Left hindlimb (tissue), 1 donor: ENCODE measurements at places on chromosomes 4 and X.

DNA sequence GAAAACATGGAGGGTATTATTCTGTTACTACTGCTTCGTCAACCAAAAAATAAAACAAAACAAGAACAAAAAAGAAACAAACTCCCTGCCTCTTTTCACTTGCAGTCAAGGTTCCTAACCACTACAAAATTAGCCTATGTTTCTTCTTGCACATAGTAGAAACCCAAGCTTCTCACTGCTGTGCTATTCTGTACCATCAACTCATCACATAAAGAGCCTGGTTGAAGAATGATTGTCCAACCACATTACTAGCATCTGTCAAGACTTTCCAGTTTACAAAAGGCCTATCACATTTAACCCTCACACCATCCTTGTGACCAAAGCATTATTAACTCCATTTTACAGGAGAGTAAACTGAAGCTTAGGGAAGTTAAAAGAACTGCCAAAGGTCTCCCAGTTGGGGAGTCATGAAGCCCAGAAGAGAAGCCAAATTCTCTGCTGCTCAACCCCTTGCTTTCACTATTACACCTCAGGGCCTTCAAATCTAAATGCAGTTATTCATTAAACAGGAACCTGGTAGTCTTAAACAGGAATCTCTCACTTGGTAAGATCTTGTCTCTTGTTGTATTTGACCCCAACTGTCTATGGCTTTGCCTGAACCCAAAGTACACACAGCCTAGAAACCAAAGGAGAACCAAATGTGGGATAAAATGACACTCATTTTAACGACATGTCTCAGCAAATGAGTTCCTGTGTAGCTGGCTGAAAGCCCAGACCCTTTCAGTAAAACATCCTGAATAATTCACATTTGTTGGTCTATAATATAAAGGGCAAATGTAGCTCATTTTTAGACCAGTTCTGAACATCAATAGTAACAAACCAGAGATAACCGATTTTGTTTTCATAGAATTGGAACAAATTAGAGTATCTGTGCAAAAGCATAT lies 8.6 kb downstream of the F9 start:
- no peak for DNase-seq

DNA sequence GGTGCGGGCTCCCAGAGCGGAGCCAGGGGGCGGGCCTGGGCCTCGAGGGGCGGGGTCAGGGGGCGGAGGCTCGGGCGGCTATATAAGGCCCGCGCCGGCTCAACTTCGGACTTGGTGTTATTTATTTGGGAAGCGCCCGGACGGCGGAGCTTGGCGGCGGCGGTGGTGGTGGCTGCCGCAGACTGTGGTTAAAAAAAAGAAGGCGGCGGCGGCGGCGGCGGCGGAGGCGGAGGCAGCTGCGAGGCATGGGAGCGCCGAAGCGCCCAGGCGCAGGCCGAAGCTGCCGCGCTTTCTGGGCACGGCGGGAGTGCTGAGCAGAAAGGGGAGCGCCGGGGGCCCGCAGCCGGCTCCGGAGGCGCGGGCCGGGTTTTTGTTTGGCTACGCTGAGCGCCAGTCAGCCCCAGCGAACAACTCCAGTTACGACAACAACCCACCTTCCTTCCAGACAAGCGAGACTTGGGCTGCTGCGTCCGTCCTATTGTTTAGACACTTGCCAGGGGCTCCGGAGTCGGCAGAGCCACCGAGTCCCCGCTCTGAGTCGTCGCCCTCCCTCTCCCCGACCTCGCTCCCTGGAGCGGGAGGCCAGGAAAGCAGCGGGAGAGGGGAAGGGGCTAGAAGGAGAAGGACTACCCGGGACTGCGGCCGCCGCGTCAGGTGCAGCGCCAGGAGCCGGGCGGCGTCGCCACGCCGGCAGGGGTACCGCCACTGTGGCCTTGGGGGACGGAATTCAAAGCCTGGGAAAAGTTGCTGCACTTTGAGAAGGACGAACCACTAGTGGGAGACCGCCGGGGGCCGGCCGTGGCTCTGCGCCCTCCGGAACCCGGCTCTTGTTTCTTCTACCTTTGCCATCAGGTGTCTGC lies at the start of gene SLIT2:
SLIT2 (plus strand) TSS at position 110 of the 860 bp plus-strand sequence. CDS start 1,911 bp downstream, outside the sequence.
- peak; percentile 90 for DNase-seq

DNA sequence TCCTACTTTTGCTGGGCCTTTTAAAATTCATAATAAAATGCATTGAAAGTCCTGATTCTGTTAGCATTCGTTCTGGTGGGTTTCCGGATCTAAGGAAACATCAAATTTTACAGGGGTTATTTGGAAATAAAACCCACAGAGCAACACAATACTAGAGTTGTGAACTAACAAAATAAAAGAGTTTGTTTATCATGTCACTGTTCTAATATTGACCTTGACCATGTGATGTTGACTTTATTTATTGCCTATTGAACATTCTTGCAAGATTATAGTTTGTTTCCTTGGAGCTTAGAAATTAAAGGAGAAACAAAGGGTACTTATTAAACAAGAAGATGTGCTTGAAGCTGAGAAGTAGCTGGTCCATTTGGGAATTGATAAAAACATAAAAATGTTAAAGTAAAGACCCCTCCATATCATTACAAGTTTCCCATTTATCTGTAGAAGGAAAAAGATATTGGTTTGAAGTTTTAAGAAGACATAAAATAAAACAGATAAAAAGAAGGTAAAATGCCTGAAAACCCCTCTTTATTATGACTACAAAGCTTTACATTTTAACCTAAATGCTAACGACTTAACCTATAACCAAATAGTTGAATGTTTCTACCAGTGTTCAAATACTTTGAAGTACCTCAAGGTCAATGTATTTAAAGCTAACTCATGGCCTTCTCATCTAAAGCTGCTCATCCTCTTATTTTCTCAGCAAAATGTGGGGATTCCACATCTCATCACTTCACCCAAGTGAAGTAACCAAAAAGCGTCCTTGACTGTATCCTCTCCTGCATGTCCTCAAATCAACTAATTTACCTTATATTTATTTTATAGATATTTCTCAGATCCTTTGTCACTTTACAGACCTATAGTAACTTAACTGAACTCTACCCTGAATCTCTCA lies 179.6 kb downstream of the GASK1B start:
- no peak for DNase-seq

DNA sequence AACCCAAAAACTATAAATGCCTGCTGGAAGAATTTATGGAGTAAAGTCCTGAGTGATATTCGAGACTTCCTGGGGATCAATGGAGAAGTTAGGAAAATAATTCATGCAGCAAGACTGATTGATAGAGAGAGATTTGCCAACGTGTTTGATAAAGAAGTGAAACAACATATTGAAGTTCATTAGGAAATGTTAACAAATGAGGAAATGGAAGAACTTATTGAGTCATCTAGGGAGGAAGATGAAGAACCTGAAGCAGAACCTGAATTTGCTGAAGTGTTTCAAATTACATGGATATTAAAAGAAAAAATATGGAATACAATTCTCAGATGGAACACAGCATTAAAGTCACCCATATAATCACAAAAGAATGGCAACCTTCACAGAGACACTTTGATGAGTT lies 39.0 kb downstream of the DDX60 start:
- DNase-seq: no peak

GRCh38 chr4:4281787-4282186 lies 8.2 kb downstream of the LYAR start:
- no peak for DNase-seq

- DNase-seq: no peak
Measured at GRCh38 chrX:139739138-139739537, 31.2 kb upstream of the MCF2 start.

DNA sequence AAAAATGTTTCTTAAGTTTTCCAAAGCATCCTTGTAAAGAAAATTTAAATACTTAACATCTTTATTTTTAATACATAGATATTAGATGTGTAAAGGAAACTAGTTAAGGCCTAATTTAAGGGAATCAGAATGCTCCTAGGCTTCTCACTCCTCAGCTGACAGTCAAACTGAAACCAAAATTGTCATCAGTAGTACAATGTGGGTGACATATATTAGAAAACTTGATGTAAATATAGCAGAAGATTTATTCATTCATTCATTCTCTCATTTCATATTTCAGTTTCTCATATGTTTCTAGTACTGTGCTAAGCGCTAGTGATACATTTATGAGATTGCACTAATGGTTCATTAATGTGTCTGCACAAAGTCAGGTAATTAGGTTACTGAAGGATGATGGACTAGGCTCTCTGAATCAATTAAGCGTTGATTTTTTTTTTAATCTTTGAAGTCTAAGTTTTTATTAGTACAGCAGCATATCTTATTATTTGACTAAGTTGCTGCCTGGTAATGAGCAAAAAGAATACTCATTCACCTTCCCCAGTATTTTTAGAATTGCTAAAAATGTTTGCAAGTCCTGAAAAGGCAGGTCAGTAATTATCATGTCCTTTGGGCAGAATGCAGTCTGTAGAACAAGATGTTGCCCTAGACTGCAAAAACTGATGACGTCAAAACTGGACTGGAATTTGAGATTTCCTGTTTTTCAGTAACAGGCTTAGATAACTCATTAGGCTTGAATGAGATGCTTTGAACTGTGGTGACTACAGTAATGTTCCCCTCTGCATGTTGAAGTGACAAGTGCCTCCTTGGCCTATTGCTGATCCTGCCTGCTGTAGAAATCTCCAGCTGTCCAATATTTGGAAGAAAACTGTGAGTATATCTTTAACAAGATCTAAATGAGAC lies 128.7 kb downstream of the ARHGAP24 start:
- no peak for DNase-seq

- DNase-seq: no peak
Measured at GRCh38 chr4:29276150-29276549, 1444.0 kb upstream of the PCDH7 start.

GRCh38 chrX:81378560-81378959 lies 176.7 kb downstream of the SH3BGRL start:
- no peak for DNase-seq

GRCh38 chrX:50779694-50780093 lies 34.3 kb downstream of the SHROOM4 start:
- no peak for DNase-seq

DNA sequence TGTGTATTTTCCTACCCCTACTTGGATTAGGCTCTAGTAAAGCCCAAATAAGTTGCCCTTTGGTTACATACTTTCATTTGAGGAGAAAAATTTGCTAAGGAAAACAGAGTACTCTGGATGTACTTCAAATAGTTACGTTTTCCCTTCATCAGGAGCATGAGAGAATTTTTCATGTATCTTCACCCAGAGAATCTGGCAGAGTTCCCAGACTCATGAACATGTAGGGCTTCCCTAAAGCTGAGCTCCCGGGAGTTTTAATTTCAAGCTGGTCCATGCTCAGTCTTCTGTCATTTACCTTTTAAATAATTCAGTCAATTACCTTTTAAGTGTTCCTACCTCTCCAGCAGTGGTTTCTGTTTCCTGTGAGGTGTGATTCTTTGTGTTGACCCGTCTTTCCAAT lies 367.5 kb upstream of the GRID2 start:
- DNase-seq: no peak

DNA sequence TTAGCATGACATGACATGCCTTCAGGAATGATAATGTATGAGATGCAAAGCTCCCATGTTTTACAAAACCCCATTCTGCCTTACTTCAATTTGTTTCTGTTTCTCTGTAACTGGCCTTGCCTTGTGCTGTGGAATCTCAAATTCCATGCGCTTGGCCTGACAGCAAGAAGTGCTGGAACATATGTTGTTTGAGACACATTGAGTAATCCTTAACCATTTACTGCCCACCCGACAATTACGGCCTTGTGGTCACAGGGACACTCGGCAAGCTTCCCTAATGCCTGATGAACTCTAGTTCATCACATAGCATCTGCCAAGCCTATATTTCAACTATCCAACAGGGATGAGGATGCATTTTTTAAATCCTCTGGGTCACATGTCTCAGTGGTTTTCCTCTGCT lies 226.4 kb upstream of the CASK start:
- peak; percentile 31 for DNase-seq

GRCh38 chr4:1045193-1045594 lies 33.8 kb downstream of the FGFRL1 start:
- peak; percentile 31 for DNase-seq

GRCh38 chr4:64144994-64145393 lies 264.3 kb downstream of the TECRL start:
- DNase-seq: no peak

DNA sequence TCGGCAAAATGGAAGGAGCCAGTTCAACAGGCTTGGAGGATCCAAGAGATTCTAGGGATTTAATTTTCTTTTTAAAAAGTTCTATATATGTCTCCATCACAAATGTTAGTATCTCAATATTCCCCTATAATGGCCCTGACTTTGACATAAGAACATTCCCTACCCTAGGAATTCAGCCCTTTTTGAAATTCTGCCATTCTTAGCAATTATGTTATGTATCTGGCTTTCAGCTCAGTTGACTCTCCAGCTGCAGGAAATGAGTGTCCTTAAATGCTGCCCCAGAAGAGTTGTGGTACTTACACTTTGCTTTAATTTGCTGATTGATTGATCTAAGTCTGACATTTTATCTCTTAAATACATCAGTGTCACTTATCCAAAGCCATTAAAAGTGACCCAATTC lies 1454.3 kb downstream of the FSTL5 start:
- no peak for DNase-seq

DNA sequence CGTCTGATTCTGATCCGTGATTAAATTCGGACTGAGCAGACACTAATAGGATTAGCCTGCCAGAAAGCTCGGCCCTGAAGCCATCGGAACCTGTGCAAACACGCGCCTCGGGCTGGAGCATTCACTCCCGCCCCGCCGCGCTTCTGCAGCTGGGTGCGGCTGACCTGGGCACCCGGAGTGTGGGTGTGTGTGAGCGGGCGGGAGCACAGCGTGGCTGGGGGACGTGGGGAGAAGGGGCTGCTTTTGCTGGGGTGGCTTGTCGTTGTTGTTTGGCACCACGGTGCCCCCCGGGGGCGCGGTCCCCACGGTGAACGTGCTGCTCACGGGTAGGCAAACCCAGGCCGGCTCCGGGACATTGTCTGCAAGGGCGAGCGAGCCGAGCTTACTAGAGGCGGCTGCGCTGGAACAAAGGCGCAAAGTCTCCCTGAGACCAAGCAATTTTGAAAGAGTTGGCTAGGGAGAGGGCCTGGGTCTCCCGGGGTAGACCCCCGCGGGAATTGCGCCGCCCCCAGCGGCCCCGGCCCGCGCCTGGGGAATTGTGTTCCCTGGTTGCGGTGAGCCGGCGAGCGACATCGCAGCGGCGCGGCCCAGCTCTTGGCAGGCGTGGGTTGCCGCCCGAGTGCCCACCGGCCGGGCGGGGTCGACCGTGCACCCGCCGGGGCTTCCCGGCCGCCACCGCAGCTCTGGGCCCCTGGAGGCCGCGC lies 1.4 kb downstream of the MAMLD1 start:
- DNase-seq: no peak

DNA sequence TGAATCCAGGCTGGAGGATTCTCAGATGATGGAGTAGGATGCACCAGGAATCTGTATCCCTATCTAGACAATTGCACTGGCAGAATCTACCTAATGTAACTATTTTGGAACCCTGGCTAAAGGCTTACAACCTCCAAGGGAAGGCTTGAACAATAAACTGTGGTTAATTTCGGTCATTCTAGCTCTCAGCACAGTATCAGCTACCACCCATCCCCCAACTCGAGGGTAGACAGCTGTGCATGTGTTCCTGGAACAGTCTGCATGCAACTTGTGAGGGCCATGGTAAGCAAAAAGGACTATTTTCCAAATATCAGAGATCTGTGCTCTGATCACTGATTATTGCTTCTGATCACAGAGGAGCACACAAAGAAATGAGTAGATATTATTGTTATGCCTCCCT lies 34.0 kb downstream of the ELF2 start:
- no peak for DNase-seq

- DNase-seq: no peak
Measured at GRCh38 chr4:57190601-57191481, 80.7 kb upstream of the IGFBP7 start.

- DNase-seq: no peak
Measured at GRCh38 chr4:86968547-86968946, 33.7 kb downstream of the AFF1 start.

GRCh38 chrX:32871636-32872035 lies 339.7 kb downstream of the DMD start:
- no peak for DNase-seq
